ENCODE measurements at places on chromosomes 5 and 9.

GRCh38 chr5:144438237-144438636 is 267.6 kb downstream of the KCTD16 start:
- no peak for DNase-seq

DNA sequence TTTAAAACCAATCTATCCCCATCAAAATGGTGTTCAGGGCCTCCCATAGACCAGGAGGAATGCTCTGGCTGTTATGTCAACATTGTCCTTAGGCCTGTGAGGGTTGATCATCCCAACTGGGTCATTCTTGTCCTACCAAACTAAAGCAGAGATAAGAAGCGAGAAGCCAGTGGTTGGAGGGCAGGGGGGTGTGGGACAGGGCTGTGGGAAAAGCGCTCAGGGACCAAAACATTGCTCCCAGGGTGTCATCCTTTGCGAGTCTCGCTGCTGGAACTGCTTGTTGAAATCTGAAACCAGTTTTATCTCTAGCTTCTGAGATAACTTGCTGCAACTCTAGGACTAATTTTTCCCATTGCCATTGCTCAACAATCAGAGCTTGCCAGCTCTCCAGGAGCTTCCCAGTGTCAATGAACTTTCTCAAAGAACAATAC is 48.1 kb downstream of the SPATA31C2 start:
- no peak for DNase-seq

GRCh38 chr5:99543841-99544240 is 615.0 kb upstream of the CHD1 start:
- DNase-seq, result no peak

GRCh38 chr5:43551731-43552130 is 5.1 kb downstream of the PAIP1 start:
- DNase-seq, result no peak

GRCh38 chr5:132411304-132412013 is 41.9 kb downstream of the SLC22A5 start:
- DNase-seq, result no peak

DNA sequence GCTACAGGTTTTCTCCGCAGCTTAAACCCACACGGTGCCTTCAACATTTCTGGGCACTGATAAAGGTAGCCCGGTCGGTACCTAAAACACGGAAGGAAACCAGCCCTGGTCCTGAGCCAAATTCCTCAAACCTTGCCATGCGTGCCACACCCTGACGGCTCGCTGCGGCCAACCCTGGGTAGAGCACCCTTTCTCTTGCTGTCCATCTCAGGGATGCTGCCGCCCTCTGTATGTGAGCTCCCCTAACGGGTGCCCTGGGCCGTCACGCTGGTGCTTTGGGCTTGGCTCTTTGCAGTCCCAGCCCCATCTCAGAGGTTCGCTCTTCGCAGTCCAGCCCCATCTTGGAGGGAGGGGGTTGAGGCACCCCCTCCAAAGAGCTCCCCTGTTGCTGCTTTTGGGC is 43.9 kb downstream of the PNPLA7 start:
- no peak for DNase-seq

- no peak for DNase-seq
Observed at GRCh38 chr5:76468635-76469425, 65.7 kb downstream of the IQGAP2 start.

DNA sequence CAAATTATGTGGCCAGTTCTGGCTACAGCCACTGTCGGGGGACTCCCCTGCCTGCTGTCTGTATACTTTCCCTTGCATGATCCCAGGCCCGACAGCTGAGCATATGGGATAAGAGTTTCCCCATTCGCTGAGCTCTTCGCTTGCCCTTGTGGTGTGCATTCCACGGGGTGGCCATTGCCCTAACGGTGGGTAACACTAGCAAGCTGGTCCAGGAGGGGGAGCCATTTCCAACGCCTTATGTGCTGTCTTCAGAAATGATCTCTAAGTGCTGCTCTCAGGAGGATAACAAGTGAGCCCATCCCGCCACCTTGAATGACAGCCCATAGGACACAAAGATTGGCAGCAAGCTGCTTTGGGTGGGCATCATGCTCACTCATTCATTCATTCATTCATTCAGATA is 190.9 kb downstream of the FSTL4 start:
- no peak for DNase-seq

Measured in GM20000 (cell line).